ENCODE measurements at places on chromosomes 5 and 9.

DNA sequence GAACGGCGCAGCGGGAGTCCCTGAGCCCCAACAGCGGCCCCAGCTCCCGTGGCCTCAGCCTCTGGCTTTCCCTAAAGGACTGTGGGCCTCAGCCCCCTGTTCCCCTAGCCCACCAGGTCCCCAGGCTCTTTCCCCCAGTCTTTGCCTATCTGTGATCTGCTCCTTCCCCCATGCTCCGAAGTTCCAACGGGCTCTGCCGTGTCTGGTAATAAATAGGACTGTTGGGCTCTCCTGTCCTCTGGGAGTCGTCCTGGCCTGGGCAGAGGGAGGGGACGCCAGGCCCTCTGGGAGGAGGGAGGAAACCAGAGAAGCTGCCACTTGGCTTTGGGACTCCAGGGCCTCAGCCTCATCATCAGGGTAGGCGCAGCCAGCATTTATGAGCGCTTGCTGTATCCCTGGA, 28.1 kb downstream of the ADGRD2 start:
- no peak for DNase-seq

GRCh38 chr5:15069407-15069905, 197.9 kb upstream of the ANKH start:
- no peak for DNase-seq

DNA sequence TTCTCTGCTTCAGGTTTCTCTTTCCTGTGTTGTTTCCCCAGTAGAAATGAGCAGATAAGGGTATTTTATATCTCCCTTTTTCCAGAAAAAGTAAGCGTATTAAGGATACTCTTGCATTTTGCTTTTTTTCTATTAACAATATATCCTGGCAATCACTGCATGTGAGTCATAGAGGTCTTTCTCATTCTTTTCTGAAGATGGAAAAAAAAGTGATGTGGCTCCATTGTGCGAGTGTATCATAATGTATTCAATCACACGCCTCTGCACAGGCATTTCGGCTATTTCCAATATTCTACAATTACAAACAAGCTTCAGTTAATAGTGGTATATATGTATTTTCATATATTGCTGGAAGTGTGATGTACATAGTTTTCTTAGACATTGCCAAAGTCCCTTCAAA, 155.9 kb downstream of the MED27 start:
- DNase-seq: no peak

GRCh38 chr9:78601957-78602565, 305.1 kb downstream of the PSAT1 start:
- DNase-seq: peak; percentile 60

- DNase-seq: no peak
Observed at GRCh38 chr9:84807870-84808390, 138.4 kb downstream of the NTRK2 start.

DNA sequence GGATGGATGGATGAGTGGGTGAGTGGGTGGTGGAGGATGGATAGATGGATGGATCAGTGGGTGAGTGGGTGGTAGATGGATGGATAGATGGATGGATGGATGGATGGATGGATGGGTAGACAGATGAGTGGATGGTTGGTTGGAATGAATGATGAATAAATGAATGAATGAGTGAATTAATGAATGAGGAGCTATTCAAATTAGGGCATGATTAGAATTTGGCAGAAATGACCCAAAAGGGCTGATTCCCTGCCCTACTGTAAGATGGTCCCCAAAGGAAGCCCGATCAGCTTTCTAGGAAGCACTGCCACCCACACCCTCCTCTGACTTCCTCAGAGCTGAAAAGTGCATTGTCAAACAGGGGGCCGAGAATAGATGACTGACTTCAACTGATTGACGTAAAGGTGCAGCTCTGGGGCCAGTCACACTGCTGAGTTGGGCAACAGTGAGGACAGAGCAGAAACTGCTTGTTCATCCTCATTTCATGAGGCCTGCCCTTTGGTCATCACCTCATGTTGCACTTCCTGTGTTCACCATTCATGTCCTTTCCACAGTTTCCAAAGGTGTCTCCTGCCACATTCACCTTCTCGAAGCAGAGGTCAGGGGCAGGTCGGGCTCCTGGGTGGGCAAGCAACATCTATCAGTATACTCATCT, 34.3 kb downstream of the NIPAL4 start:
- no peak for DNase-seq

DNA sequence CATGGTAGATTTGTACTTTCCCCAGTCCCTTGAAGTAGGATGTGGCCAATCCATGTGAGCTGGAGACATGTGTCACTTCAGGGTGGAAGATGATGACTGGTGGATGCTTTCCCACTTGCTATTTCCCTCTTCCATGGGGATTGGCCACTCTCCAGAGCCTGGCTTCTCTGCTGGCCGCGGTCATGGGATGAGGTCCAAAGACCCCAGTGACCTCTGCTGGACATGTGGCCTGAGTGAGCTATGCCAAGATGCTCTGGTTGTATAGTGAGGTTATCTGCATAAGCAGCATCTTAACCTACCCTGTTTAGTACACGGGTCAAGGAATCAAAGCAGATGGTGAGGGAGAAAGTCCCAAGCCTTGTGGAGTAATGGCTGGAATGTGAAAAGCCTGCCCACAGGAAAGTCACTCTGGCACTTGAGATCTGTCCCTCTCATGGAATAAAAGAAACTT, 47.1 kb downstream of the SH3PXD2B start:
- peak; percentile 45 for DNase-seq

DNA sequence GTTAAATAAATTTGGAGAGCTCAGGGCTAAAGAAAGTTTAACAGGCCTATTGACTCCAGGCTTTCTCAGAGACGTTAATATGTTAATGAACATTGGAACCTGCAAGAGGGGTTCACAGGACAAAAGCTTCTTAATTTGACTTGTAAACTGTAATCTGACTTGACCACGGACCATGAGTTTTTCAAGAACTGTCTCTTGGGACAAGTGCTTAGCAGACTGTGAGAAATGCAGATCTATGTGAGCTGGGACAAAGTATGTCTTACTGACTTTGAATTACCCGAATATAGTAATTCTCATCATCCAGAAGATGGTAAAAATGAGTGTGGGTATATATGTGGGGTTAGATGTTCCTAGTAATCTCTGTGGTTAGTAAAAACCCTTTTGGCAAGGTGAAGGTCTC, 186.6 kb downstream of the ATP10B start:
- DNase-seq: no peak

GRCh38 chr9:93059011-93059714, 662 bp downstream of the SUSD3 start:
- DNase-seq: no peak

DNA sequence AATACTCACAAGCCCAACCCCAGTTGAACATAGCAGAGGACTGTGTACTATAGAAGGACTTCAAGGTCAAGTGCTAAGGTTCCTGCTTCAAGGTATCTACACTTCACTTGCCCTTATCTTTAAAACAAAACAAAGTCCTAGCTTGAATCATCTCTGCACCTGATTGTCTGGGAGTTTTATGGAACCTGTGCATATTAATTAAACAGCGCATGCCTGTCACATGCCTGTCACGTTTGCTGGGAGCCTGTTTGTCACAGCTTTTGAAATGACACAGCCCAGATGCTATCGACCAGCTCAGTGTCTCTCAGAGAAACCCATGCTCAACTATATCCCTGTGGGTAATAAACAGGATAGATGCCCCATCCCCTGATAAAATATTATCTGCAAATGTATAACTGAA, 476.0 kb downstream of the ZSWIM6 start:
- DNase-seq: no peak

DNA sequence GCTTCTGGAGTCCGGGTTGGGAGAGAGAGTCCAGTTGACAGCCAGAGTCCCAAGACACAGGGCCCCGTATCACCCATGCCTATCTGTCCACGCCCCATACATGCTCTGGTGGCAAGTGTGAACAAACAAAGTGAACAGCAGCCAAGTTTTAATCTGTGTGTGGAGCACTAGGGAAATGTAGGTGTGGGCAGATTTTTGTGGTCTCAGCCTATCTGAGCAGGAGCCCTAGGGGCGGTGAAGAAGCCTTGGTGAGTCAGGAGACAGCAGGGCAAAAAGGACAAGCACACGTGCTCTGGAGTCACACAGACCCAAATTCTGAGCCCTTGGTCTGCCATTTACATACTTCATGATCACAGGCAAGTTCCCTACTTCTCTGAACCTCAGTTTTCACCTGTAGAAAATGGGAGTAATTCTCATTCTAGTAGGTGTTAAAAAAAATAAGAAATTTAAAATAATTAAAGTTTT, 23.2 kb downstream of the EGR1 start:
- DNase-seq: no peak

GRCh38 chr5:133827011-133827410, 141.4 kb downstream of the C5orf15 start:
- no peak for DNase-seq

DNA sequence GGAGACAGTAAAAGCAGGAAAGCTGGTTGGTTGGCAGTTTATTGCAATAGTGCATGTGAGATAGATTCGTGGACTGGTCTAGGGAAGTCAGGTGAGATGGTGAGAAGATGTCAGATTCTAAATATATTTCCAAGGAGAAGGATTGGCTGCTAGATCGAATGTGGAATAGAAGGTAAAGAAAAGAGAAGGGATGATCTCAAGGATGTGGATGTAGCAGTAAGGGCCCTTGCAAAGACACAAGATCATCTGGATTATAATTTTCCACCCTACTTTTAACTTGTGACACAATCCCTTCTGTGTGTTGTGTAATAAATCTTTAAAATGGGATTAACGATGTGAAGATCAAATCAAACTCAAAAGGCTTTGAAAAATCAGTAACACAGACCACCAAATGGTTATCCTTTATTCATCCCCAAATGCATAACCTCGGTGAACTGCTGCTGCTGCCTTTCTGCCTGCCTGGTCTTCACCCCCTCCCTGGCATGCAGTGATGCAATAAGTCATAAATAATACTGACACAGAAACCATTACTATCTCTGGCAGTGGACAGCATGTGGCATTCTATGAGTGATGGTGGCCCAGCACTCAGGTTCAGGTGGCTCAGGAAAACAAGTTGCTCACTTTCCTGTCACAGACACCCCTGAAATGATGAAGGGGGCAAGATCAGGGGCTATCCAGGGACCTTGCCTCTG, 178.4 kb downstream of the FAM114A2 start:
- DNase-seq: no peak

DNA sequence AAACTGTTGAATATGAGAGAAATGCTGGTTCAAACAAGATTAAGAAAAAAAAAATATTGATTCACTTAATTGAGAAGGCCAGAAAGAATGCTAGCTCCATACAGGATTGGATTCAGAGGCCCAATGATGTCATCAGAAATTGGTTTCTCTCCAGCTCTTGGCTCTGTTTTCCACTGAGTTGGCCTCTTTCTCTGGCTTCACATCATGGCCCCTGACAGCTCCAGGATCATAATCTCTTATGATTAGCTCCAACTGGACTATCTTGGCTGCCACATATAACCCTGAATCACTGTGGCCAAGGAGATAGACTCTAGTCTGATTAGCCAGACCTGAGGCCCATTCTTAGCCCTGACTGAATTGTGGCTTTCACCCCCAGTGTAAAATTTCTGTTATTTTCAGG, 244.7 kb upstream of the GRAMD2B start:
- DNase-seq: peak; percentile 68

GRCh38 chr9:14561929-14562405, 131.3 kb downstream of the ZDHHC21 start:
- no peak for DNase-seq

- DNase-seq: no peak
Observed at GRCh38 chr5:132445930-132446329, 44.6 kb downstream of the IRF1 start.

DNA sequence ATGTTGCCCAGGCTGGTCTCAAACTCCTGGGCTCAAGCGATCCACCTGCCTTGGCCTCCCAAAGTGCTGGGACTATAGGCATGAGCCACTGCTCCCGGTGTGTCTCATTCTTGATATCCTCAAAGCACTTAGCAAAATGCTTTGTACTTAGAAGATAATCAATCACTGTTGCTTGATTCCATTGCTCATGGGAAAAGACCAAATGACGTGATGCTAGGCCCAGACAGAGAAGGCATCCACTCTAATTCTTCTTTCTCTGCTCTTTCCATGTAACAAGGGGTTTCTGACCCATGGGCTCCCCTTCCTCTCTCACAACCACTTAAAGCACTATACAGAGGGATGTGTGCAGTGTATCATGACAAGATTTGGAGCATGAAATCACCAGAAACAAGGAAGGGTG, 83.0 kb downstream of the APBA1 start:
- no peak for DNase-seq

DNA sequence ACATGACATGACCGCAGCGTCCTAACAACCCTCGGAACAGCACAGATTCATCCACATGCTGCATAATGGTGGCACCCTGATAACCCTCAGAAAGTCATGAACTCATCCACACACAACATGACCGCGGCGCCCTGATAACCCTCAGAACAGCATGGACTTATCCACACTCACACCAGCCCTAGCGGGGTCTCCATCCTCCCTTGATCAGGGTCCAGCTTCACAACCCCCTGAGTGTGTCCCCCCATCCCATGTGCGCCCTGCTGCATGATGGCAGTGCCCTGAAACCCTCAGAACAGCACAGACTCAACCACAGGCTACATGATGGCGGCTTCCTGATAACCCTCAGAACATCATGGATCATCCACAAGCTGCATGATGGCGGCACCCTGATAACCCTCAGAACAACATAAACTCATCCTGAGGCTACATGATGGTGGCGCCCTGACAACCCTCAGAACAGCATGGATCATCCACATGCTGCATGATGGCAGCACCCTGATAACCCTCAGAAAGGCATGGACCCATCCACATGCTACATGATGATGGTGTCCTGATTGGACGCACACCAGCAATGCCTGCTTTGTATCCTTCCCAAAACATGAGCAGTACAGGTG, 28.3 kb downstream of the SLC6A3 start:
- DNase-seq: no peak

DNA sequence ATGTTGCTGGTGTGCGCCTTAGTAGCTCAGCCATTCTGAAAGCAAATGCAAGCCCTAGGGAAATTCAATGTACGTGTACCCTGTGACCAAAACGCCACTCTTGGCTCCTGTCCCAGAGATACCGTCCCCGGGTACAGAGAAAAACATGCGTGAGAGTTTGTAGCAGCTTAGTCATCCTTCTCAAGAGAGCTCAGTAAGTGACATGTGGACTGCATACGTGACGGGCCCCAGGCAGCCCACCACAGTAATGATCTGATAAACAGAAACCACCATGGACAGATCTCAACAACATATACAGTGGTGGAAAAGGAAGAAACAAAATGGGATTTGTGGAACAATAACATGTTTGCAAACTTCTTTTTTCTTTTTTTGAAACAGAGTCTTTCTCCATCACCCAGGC, 45.1 kb downstream of the S1PR3 start:
- no peak for DNase-seq

DNA sequence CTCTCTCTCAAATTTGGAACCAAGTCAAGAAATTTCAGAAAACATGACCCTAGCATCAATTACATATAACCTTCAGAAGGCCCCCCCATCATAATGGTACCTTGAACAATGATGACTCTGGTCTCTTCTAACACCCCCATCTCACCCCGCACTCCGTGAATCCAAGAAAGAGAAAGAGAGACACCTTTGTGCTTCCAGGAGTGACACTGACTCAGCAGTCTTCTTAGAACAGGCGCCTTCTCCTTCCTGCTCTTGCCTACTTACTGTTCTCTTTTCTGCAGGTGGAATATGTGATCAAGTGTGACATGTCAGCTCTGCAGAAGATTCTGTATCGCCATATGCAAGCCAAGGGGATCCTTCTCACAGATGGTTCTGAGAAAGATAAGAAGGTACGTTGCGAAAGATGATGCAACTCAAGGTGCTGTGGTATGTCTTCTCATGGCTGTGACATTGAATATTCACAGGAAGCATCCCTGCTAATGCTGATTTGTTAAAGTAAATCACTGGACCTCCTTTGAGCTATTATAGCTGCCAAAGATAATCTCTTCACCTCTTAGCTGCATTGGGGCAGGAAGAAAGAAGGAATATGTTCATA, 81.3 kb downstream of the SMARCA2 start:
- DNase-seq: no peak
